ENCODE measurements at places on chromosomes 1 and 21.

DNA sequence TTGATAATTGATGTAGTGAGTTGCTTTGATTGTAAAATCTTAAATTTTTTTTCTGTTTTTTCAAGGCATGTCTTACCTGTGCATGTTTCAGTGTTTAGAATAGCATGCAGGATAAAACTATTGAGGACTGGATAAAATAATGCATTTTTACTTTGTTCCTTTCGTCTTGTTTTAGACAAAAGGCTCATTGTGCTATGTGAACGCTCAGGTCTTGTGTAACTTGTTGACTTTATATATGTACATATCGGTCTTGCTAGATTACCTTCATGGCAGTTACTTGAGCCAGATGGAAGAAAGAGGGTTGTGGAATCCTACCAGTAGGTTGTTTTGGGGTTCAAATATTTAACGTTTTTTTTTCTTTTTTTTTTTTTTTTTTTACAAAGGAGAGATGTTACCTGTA is 7.0 kb downstream of the NFIA start:
- no peak for DNase-seq

DNA sequence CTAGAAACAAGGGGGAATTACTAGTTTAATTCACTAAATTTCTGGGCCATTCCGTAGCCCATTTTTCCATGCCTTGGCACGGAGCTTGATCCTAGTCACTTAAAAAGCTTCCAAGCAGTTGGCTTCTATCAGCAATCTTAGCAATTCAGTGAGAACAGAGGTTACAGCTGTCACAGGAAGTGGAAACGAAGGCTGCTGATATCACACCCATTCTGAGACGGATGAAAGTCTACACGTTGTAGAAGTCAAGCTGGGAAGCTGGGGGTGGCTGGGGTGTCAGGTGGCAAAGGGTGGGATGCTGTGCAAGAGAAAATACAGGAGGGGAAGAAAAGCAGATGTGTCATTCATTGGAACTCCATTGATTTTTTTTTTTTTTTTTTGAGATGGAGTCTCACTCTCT is 11.8 kb upstream of the STMN1 start:
- DNase-seq: no peak

- DNase-seq: no peak
These were observed 212.4 kb downstream of the ZNF648 start for GRCh38 chr1:181849071-181849470.

DNA sequence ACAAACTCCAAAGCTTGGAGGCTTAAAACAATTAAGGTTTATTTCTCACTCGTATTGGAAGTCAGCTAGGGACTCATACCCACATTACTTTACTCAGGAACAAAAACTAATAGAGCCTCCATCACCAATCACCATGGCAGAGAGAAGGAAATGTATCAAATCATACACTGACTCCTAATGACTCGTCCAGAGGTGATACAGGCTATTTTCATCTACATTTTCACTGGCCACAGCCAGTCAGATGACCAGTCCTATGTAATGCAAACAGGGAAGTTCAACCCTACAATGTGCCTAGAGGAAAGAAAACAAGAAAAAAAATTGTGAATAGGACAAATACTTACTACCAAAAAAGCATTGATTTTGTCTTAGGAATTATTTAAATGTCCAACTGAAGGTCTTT is 110.3 kb downstream of the SEC16B start:
- DNase-seq: no peak
